Stimulated activated naive CD8-positive, alpha-beta T cell treated with anti-CD3 and anti-CD28 coated beads, Interleukin-15, amount 100 ng/mL, for 72 hours (primary cell): ENCODE measurements at places on chromosomes 11 and 22.

DNA sequence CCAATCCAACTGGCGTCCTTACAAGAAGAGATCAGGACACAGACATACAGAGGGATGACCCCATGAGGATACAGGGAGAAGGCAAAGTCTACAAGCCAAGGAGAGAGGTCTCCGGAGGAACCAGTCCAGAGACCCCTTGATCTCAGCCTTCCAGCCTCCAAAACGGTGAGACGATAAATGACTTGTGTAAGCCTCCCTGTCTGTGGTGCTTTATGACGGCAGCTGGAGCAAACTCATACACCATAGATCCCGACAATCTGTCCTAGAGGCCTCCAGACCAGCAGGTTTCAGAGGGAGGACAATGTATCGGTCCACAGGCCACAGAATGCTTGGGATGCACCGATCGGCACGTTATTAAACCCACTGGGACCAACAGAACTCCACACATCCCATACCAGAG, 383.3 kb downstream of the SHANK2 start:
- no peak for DNase-seq

DNA sequence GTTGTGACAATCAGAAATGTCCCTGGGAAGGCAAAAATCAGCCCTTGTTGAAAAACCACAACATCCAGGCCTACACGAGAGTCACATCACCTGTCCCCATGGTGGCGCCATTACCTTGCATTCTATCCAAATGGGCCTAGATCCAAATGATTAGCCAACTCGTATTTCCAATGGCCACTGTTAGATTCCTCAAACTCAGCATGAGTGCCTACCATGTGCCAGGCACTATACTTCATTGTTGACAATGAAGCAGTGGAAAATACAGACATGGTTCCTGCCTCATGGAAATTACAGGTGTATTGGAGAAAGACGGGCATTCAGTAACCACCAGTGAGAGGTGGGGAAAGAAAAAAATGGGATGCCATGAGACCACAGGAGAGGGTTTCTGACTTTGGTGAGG, 29.8 kb upstream of the CREB3L1 start:
- DNase-seq, result peak; percentile 41

DNA sequence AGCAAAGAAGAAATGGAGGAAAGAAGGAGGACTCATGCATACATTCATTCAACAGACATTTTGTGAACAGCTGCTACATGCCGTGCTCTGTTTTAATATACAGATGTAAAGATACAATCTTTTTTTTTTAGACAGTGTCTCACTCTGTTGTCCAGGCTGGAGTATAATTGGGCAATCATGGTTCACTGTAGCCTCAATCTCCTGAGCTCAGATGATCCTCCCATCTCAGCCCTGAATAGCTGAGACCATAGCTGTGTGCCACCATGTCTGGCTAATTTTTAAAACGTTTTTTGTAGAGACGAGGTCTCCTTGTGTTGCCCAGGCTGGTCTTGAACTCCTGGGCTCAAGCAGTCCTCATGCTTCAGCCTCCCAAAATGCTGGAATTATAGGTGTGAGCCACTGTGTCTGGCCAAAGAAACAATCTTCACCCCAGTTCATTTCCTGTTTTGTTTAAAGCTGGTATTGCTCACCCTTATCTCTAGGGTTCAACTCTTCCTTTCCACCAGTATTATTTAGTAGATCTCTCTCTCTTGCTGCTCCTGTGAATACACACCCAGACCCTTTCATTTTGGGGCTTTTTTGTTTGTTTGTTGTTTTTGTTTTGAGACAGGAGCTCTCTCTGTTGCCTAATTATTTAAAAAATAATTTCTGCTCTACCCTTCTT, 69.8 kb downstream of the RNF169 start:
- no peak for DNase-seq

DNA sequence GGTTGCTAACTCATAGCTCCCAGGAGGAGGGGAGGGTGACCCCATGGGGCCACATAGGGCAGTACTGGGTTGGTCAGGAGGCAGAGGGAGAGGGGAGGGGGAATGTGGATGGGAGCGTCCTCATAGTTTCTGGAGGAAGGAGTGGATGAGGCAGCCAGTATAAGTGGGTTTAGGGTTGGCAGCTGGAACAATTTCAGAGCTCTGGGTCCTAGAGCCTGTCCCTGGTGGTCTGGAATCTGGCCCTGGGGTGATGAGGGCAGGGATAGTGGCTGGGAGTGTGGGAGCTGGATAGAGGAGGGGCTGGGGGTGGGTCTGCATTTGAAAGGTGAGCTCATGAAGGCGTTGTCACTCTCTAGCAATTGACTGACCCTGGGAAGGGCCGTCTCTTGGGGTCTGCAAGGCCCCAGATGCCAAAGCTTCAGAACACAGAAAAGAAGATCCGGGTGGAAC, 5.3 kb upstream of the MRGPRG start:
- no peak for DNase-seq

DNA sequence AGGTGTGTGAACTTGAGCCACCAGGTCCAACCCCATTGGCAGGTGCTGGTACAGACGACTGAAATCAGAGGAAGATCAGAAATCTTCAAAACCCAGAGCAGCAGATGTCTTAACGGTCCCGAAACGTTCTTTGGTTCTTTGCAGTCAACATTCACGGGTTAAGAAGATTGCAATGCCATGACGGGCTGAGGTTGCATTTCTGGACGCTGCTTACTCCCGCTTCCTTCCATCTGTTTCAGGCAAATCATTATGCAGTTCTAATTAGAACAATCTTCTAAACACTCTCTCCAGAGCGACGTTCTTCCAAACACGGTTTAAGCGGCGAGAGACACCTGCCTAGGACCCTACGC, 492 bp upstream of the LUZP2 start:
- no peak for DNase-seq

DNA sequence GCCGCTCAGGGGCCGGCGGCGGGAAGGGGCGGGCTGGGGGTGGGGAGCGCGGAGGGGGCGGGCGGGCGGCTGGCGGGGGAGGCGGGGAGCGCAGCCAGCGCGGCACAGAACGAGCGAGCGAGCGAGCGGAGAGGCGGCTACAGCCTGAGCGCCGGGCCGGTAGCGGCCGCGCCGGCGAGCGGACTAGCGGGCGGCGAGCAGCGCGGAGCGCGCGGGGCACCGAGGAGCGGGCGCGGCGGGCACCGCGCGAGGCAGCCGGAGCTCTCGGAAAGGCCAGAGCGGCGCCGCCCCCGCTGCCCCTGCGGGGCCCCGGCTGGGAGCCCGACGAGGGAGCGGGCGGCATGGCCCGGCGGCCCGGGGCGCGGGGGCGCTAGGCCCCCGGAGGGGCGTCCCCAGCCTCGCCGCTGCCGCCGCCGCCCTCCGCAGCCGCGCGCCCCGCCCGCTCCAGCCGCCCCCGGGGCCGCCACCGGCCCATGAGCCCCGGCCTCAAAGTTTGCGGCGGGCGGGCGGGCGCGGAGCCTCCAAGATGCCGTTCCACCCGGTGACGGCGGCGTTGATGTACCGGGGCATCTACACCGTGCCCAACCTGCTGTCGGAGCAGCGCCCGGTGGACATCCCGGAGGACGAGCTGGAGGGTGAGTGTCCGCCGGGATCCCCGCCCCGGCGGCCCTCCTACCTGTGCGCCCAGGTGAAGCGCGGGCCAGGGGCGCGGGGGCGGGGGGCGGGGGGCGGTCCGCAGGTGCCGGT, at the start of gene CABP7:
TSS of gene CABP7 (plus strand) at position 105 of the 747 bp plus-strand sequence. CDS start at position 527, 422 bp downstream.
- DNase-seq, result no peak

DNA sequence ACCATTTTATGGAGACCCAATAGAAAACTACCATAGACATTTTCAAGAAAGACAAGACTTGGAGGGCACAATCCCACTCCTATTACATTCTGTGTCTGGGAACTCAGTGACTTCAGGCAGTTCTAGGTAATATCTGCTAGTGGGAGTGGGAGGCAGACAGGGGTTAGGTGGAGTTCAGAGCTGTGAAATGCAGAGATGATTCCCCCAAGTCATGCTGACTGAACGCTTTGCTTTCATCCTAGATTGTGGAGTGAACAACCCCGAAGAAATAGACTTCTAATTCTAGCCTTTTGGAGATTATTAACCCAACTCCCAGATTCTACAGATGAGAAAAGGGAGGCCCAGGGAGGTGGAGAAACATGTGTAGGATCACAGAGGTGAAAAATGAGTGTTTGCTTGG, 437.8 kb upstream of the CADM1 start:
- DNase-seq, result no peak

DNA sequence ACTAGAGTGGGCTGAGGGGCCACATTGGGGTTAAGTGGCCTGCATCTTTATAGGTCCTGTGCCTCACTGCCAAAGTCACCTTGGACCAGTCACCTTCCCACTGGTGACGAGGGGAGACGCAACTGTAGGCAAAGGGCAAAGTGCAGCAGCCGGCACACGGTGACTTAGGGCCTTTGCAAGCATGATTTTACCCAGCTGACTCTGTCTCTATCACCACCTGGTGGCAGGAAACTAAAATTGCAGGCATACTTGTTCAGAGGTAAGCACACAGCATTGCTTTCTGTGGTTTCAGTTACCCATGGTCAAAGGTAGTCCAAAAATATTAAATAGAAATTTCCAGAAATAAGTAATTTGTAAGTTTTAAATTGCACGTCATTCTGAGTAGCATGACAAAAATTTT, 1164.4 kb downstream of the BRD1 start:
- no peak for DNase-seq

- DNase-seq, result no peak
These were observed 181.8 kb downstream of the BUD13 start for GRCh38 chr11:116590844-116591570.

DNA sequence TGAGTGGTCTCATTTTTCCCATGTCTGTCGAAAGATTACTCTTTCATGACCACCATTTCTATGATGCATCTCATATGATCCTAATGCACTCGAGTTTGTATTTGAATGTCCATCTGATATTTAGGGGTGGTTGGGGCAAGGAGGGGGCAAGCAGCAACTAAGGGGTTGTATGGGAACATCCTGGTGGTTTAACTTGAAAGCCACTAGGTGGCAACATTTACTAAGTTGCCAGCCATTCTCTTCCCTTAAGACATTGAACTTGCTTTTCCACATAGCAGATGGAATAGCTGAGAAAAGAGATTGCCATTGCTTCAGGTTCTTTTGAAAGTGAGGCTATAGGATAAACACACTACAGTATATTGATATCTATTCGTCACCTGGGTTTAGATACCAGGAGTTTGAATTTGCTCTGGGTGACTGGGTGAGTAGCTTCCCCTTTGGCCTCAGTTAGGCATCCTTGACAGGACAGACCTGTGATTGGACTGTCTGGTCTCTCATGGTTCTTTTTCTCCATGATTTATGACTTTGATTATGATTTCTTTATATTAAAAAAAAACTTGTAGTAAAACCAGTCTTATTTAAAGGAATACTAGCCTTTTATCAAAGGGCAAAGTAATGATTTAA, 32.4 kb downstream of the NF2 start:
- DNase-seq, result no peak

DNA sequence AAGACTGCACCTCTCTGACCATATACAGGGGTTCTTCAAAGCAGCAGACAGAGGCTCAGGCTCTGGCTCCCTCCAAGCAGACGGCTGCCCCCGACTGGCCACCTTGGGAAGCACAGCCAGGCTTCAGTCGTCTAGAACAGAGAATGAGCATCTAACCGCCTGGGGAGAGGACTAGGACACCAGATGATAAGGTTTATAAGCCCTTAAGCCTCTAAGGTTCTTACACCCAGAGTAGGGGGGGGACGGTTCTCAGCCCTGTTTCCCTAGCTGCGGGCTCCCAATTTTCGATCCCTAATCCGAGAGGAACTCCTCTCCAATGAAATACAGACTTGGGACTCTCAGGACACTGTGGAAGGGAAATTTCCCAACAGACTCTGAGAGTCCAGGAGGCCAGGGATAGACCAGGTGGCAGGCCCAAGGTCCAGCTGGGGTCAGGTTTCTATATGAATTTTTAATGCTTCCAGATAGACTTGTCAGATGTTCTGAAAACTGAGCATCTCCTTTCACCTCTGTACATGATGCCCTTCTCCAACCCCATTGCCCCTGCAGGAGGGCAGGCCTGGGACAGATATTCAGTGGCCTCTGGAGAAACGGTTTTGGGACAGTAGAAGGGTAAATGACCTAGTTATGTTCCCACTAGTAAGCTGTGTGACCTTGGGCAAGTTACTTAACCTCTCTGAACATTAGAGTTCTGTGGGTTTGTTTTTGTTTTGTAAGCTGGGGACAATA, 20.2 kb downstream of the RTN4RL2 start:
- peak; percentile 69 for DNase-seq

GRCh38 chr11:1435820-1436467, 46.2 kb downstream of the BRSK2 start:
- no peak for DNase-seq

GRCh38 chr22:27318516-27318915, 483.0 kb downstream of the MN1 start:
- DNase-seq, result no peak

DNA sequence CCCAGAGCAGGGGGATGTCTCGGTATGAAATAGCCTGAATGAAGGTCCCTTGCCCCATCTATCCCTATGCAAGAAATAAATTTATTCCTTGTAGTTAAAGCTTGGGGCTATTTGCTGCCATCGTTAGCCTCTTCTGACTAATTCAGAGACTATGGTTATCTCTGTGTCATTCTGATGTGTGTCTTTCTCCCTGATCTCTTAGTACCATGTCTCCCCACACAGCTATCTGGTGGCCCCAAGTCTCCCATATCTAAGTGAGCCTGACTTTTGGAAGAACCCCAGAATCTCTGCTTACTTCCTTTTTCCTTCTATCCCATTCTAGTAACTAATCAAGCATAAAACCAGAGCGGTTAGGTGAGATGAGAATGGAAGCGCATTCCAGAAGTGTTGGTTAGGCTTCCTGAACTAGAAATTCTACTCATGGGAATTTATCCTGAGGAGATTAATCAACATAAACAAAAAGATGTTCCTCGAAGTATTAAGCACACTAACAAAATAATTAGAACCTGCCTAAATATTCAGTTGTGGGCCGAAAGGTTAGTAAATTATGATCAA, 71.4 kb upstream of the BMAL1 start:
- no peak for DNase-seq
